ENCODE measurements at places on chromosomes 16 and 17.

GRCh38 chr16:1313721-1314369 is 4.4 kb downstream of the UBE2I start:
- no peak for DNase-seq

DNA sequence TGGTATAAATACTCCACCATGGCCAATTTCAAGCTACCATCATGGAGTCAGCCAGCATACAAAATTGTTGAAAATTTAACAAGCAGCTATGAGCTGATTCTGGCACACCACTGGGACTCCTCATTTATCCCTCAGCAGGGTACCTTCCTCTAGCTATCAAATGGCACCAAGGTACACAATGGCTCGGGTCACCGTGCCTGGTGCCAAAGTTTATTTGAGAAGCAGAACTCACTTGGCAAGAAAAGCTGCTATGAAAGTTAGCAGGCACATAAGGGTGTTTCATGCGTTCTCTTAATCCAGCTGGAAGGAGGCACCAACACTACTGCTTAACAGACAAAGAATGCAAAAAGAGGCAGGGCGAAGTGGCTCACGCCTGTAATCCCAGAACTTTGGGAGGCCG is 51.6 kb downstream of the IKZF3 start:
- no peak for DNase-seq

- peak; percentile 87 for DNase-seq
Measured at GRCh38 chr17:7634384-7634783, 4.4 kb downstream of the SHBG start.

DNA sequence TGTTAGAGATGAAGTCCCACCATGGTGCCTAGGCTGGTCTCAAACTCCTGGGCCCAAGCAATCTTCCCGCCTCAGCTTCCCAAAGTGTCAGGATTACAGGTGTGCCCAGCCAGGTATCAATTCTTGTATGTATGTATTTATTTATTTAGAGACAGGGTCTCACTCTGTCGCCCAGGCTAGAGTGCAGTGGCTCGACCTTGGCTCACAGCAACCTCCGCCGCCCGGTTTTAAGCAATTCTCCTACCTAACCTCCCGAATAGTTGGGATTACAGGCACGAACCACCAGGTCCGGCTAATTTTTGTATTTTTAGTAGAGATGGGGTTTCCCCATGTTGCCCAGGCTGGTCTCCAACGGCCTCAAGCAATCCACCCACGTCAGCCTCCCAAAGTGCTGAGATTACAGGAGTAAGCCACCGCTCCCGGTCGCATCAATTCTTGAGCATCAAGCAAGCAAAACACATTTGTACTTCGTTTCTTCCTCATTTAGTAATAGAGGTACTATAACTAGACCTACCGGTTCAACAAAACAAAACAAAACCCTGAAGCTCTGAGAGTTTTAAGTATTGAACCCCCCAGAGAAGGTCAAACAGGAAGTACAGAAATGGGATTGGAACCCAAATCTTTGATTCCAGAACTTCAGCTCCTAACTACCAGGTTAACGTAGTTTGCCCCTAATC is 1.0 kb upstream of the ZNF500 start:
- no peak for DNase-seq

DNA sequence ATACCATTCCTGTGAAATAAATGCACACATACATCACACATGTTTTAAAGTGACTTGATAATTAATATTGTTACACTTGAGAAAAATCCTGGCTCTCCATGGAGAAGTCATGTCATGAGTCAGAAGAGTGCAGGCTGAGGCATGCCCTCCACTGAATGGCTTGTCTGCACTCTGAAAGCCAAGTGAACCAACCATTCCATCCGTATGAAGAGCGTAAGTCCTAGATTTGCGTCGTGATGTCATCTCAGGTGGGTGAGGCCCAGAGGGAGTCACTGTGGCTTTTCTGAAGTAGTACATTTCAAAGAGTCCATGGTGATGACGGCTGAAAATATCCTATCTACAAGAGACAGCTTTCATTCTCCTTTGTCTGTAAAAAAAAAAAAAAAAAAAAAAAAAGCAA is 83.5 kb upstream of the IRX5 start:
- no peak for DNase-seq
